Nephron progenitor cell (in vitro differentiated cells): ENCODE measurements at places on chromosomes 1 and 21.

DNA sequence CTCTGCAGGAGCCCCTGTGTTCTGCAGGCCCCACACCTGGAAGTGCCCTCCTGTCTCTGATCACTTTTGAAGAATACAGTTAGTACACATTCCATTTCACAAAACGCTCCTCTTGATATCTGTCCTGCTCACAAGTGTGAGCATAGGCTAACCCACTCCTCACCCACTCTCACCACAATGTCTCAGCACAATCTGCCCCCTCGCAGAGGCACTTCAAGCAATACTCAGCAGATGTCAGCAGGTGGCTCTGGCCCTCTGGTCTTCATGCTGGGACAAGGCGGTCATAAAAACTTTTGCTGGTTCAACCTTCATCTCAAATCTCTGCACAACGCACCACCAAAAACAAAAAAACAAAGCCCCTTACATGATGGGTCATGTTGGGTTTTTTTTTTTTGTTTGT lies 671.2 kb downstream of the MATN1 start:
- no peak for DNase-seq

- no peak for DNase-seq
Observed at GRCh38 chr1:97783751-97784150, 137.1 kb downstream of the DPYD start.

- DNase-seq: no peak
Observed at GRCh38 chr1:111269825-111270406, 20.7 kb upstream of the CHIA start.

GRCh38 chr1:101769520-101769919 lies 227.2 kb downstream of the OLFM3 start:
- no peak for DNase-seq

GRCh38 chr1:38433084-38433722 lies 386.6 kb upstream of the POU3F1 start:
- DNase-seq: no peak

DNA sequence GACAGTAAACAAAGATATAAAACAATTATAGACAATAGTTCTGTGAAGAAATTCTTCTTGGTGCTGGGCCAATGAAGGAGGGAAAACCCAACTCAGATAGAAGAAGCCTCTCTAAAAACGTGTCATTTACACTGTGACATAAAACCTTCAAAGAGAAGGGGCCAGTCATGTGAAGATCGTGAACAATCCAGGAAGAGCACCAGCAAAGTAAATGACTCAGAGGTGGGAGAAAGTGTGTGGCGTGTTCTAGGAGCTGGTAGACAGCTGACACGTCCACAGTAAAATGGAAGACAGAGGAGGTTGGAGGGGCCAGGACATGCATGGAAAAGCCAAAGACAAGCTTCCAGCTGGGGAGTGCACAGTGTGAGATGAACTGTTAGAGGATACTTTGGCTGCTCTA lies 143.6 kb downstream of the VAV3 start:
- DNase-seq: no peak

GRCh38 chr1:31875636-31876236 lies 59.9 kb upstream of the SPOCD1 start:
- no peak for DNase-seq
